Parietal lobe (tissue), 2 donors: ENCODE measurements at places on chromosomes 12 and 14. TPM values are rescaled to one million over a fixed set of nuclear protein-coding genes. Genes with fewer than 3 reads are reported as not detected.

Gene ZDHHC22
- total RNA-seq, result 14.7 TPM

Gene CIDEB
- 5.6 TPM for total RNA-seq

Gene ACOT2
- total RNA-seq, result 23.8 TPM

Gene TPH2
- total RNA-seq, result not detected

Gene POU6F1
- 31.9 TPM for total RNA-seq

Gene DIO3
- total RNA-seq, result not detected

Gene MAGOHB
- total RNA-seq, result 31.0 TPM

Gene RESF1
- total RNA-seq, result 85.4 TPM

Gene HOXC4
- total RNA-seq, result not detected

Gene ACOT6
- total RNA-seq, result not detected

Gene HOTAIR
- not detected for total RNA-seq

Gene VSIG10
- total RNA-seq, result 14.7 TPM

Gene EPYC
- not detected for total RNA-seq

Gene NDUFA9
- total RNA-seq, result 68.5 TPM

Gene LMNTD1
- total RNA-seq, result not detected

Gene ACOT4
- total RNA-seq, result 1.6 TPM

Gene TULP3
- 17.2 TPM for total RNA-seq

Gene AHNAK2
- 31.6 TPM for total RNA-seq

Gene ABCB9
- total RNA-seq, result 42.3 TPM

Gene PTGR2
- 9.4 TPM for total RNA-seq

Gene HNRNPA1
- total RNA-seq, result 545 TPM

Gene ANKS1B
- total RNA-seq, result 534 TPM

Gene BDKRB2
- 0.31 TPM for total RNA-seq

Gene CLEC6A
- not detected for total RNA-seq

Gene TRPV4
- total RNA-seq, result 0.31 TPM

Gene POTEM
- not detected for total RNA-seq

Gene HHIPL1
- 9.4 TPM for total RNA-seq

Gene A2M
- 48.8 TPM for total RNA-seq

Gene NRL
- 2.2 TPM for total RNA-seq

Gene SMCO2
- 2.2 TPM for total RNA-seq

Gene PLA2G1B
- not detected for total RNA-seq

Gene KIF26A
- total RNA-seq, result 17.8 TPM

Gene OTOGL
- total RNA-seq, result 0.31 TPM

Gene MYL2
- not detected for total RNA-seq

Gene P2RX7
- total RNA-seq, result 3.4 TPM

Gene PRH2
- 2.8 TPM for total RNA-seq

Gene KRT85
- not detected for total RNA-seq

Gene DHRS1
- 13.8 TPM for total RNA-seq

Gene COCH
- 36.9 TPM for total RNA-seq

Gene OR6C1
- not detected for total RNA-seq

Gene PLD4
- 2.5 TPM for total RNA-seq
